ENCODE measurements at places on chromosomes 1 and 21.
A peak's percentile ranks its signal among the peaks of the same experiment; 100 is the strongest.

- DNase-seq: no peak
Observed at GRCh38 chr1:205572421-205572820, 59.4 kb downstream of the ELK4 start.

- peak; percentile 1 for DNase-seq
Observed at GRCh38 chr1:2632561-2633361, at the start of gene MMEL1. TSS of gene MMEL1 (minus strand) at chr1:2633016. CDS start at chr1:2629484, 3,532 bp downstream.

DNA sequence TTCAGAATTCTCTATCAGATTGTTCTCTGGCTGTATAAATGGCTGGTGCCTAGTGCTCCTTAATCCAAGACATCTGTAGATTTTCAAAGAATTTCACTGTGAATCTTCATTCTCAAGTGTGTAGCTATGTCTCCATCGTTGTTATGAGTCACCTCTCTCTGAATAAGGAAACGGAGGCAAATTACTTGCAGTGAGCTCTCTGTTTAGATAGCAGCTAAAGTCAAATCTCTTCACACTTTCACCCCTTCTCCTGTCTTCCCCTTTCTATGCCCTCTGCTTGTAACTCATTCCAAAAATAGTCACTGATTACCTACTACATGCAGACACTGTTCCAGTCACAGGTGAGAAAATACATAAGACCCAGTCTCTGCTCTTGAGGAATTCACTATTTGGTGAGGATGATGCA is 39.7 kb downstream of the CHML start:
- DNase-seq: no peak

DNA sequence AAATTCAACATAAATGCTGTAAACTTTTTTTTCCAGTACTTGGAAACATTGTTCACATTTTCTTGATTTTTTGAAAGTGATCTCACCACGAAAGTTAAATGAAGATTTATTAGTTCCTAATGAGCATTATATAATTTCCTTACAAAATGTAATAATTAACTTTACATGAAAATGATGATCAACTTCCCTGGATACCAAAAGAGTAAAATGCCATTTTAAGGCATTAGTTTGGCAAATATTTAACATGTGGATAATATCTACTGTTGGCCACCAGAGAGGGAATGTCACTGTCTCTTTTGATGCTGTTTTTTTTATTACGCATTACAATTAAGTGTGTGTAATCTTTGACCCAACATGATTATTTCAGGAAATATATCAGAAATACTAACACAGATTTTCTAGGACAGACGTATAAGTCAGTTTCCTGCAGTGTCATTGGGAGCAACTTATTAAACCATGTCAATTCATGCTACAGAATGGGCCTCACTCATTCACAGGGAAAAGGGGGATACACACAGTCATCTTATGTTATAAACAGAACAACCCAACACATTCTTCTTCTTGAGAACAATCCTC is 903.9 kb upstream of the ADGRL2 start:
- DNase-seq: no peak

GRCh38 chr1:12208271-12208670 is 21.6 kb upstream of the VPS13D start:
- DNase-seq: no peak

Data from NCI-H524 treated with DMSO at 0.1 percent for 48 hours (cell line).